ENCODE measurements at places on chromosomes 5 and 9. TPM values are rescaled to one million over a fixed set of nuclear protein-coding genes. Genes with fewer than 3 reads are reported as not detected.

The ELOVL7 gene
- total RNA-seq, result 8.7 TPM

The CAMK4 gene
- total RNA-seq, result 0.20 TPM

The OTULINL gene
- total RNA-seq, result 14.1 TPM

The LECT2 gene
- not detected for total RNA-seq

The COL27A1 gene
- total RNA-seq, result 9.4 TPM

The SCGB3A1 gene
- total RNA-seq, result not detected

The MYMK gene
- not detected for total RNA-seq

The PDE6A gene
- 0.42 TPM for total RNA-seq

The COL5A1 gene
- total RNA-seq, result 41.9 TPM

The PCDHA5 gene
- 0.72 TPM for total RNA-seq

The WDR41 gene
- 33.2 TPM for total RNA-seq

The OR4F3 gene
- total RNA-seq, result not detected

The TMEM267 gene
- 23.2 TPM for total RNA-seq

The C5orf34 gene
- 5.1 TPM for total RNA-seq

The TMEM215 gene
- total RNA-seq, result not detected

The CATSPER3 gene
- total RNA-seq, result 0.41 TPM

The IL13 gene
- total RNA-seq, result not detected

The LCN9 gene
- not detected for total RNA-seq
